ENCODE measurements at places on chromosomes 1 and 21.

DNA sequence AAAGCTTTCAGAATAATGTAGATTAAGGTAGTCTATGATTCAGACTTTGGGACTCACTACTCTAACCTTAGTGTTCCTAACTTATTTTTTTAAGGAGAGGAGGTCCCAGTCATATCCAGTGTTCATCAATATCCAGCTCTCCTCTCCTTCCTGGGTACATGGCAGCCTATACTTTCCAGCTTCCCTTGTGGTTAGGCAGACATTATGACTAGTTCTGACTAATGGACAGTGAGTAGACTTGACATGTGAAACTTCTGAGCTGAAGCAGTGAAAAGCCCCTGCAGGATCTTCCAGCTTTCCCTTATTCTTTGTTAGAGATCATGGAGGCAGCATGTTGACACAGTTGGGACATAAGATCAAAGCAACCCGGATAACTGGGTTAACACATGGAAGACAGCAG lies 144.2 kb downstream of the PTPRU start:
- no peak for DNase-seq

GRCh38 chr1:214473387-214473786 lies 78.0 kb downstream of the PTPN14 start:
- no peak for DNase-seq

DNA sequence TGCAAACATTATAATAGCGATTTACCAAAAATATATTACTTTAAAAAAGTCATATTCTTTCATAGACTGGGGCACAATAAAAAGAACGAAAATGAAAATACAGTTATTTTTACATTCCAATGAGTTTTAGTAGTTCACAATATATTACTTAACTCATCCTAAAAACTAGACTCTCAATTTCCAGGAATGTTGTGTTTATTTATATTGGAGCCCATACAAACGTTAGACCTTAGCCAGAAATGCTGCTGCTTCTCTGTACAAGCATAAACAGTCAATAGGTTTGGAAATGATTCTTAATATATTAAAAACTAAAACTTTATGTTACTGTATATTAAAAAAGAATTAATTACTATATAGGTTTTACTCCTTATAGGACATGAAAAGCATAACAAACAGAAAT lies 302.3 kb downstream of the BRINP3 start:
- DNase-seq = no peak

DNA sequence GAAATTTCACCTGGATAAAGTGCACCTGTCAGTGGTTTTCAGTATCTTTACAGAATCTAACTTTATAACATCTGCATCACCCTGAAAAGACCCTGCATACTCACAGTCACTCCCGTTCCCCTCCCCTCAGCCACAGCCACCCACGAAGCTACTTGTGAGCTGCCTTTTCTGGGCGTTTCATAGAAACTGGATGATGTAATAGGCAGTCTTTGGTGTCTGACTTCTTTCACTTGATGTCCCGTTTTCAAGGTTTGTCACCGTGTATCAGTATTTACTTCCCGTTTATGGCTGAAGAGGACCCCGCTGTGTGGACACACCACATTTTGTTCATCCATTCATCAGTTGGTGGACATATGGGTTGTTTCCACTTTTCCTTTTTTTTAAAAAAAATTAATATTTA lies 47.8 kb upstream of the LRRC3 start:
- DNase-seq = no peak

- DNase-seq = no peak
Observed at GRCh38 chr21:39430457-39430856, 15.1 kb downstream of the LCA5L start.

- DNase-seq = no peak
Observed at GRCh38 chr1:1596493-1597274, 3.3 kb downstream of the FNDC10 start.

GRCh38 chr1:41135196-41135947 lies 106.7 kb downstream of the SCMH1 start:
- no peak for DNase-seq

DNA sequence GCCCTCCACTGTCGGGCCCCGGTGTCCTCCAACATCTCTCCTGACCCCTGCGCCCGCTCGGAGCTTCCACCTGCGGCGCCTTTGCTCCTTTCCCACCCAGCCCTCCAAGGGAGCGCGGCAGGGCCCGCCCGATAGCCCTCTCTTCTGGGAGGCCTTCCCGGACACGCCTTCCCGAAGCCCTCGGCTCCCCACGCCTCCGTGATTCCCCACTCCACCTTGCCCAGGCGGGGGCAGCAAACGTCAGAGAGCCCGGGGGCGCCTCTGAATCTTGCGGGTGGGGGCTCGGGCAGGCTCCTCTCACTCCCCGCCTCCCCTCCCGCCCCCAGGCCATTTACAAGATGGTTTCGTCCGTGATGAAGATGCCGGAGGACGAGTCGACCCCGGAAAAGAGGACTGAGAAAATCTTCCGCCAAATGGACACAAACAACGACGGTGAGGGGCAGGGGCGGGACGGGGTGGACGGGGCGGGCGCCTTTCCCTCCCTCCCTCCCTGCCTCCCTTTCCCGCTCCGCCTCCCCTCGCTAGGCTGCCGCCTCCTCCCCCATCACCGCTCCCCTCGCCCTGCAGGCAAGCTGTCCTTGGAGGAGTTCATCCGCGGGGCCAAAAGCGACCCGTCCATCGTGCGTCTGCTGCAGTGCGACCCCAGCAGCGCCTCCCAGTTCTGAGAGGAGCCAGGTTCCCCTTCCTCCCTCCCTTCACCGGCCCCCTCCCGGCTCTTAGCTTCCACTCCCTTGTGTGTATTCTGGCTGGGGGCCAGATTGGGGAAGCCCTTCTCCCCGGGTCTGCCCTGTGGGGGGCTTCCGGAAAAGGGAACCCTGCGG lies 7.1 kb downstream of the HPCA start:
- peak; percentile 67 for DNase-seq

DNA sequence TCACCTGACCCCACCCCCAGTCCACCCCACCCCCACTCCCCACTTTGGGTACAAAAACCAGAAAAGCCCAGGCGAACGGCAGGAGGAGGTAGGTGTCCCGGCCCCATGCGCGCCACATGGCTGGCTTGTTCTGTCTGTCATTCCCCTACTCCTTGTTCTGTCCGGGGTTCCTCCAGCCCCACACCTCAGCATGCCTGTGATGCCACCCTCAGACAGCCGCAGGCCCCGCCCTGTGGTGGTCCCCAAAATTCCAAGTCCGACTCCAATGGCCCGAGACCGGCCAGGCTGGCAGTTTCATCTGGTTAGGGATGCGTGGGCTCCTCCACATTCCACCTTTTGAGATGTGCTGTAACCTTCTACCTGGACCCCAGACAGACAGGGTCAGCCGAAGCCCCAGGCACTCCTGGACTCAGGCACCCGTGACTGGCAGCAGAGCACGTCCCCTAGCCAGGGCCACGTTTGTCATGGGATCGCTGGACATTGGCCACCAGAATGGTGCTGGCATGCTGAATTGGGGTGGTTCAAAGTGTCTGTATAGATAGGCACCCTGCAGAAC lies 94.4 kb downstream of the WDR4 start:
- DNase-seq = no peak

DNA sequence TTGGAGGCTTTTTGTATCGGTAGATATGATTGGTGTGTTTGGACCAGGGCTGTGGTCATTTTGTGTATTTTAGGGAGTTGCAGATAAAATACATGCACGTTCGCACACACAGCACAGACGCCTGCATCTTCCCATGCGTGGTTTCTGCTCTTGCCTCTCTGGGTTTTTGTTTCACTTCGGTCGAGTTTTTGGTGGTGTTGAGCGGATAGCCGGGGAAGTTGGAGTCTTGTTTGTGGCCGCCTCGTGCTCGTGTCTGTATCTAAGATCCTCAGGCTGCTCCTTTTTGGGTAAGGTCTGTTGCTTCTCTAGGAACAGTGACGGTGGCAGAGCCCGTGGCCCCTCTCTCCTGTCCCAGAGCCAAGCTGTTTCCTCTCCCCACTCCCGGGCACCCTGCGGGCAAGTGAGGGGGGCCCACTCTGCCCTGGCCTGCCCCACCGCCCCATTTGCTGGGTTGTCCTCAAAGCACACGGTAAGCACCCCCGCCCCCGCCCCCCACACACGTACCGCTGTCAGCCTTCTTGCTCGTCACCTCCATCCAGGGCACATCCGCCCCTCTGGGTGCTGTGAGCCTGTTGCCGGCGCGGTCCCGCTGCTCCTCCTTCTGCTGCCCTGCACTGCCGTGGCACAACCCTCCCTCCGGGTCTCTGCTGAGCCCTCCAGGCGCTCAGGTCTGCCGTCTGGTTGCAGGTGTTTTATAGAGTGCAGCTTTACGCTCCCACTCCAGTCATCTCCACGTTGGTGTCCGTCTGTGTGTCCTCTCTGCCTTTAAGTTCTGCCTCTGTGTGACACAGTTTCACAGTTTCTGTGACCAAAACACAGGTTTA lies 51.9 kb downstream of the AGPAT3 start:
- DNase-seq = no peak

DNA sequence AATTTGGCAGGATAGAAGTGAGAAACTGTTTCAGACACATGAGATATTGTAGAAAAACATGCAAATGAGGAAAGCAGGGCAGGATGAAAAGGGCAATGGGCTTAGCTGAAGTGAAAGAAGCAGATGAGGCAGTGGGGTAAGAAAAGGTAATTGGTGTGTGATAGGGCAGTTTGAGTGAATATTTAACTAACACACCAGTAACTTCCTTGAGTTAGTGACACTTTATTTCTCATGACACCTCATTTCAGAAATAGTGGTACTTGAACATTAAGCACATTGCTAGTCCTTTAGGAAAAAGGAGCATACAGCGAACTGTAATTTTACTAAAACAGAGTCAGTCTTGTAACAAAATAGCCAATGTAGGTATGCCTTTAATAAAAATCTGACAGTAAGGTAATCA lies 415.0 kb downstream of the DPYD start:
- DNase-seq = no peak

DNA sequence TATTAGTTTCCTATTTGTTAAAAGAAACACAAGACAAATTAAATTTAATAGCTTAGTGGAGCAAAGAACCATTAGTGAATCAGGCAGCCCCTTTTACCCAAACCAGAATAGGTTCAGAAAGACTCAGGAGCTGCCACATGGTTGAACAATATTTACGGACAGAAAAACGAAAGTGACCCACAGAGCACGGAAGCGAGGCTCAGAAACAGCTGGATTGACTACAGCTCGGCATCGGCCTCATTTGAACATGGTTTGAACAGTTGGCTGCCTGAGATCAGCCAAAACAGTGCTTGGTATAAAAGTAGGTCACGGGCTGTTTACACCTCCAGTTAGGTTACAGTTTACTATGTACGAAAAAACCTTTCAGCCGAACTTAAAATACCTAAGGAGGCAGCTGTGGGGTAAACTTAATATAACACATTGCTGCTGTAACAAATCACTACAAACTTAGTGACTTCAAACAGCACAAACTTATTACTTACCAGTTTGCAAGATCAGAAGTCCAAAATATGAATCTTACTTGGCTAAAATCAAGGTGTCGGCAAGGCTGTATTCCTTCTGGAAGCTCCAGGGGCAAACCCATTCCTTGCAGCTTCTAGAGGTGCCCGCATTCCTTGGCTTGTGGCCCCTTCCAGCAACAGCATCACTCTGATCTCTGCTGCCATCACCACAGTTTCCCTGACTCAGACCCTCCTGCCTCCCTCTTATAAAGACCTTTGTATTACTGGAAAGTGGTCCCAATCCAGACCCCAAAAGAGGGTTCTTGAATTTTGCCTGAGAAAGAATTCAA lies 11.8 kb downstream of the PADI4 start:
- no peak for DNase-seq

Measured in NCI-H1930 (cell line).